ENCODE measurements at places on chromosomes 12 and 14.

DNA sequence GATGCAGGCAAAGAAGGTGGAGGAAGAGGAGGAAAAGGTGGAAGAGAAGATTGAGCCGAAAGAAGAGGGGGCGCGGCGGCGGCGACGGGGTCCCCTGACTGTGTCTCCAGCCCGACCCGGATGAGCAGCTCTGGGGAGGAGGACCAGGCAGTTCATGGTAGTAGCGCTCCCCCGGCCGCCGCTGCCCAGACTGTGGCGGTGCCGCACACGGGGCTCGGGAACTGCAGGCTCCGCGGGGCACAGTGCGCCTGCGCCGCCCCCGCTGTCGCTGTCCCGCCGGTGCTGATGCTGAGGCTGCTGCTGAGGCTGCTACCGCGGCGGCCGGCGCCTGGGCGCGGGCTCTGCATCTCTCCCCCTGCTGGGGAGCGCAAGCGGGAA is at the start of gene KCNH5:
TSS of gene KCNH5 (minus strand) at position 225 of the 378 bp plus-strand sequence. CDS start 272 bp downstream, outside the sequence.
- peak; percentile 3 for DNase-seq

DNA sequence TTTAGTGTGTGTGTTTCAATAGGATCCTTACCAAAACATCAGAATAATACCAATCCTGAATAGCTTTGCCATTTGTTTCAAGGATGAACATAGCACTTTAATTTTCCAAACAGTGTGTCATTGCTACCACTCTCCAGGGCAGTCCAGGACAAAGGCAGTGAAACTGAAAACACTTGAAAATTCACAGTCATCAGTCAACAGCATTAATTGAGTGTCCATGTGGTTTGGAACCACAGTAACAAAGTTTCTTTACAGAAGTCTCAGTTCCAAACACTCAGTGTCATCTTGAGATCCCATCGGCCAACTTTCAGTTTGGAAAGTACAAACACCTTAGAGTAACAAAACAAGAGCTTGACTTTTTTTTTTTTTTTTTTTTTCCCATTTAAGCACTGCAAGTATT is 228.4 kb upstream of the SOX5 start:
- no peak for DNase-seq

DNA sequence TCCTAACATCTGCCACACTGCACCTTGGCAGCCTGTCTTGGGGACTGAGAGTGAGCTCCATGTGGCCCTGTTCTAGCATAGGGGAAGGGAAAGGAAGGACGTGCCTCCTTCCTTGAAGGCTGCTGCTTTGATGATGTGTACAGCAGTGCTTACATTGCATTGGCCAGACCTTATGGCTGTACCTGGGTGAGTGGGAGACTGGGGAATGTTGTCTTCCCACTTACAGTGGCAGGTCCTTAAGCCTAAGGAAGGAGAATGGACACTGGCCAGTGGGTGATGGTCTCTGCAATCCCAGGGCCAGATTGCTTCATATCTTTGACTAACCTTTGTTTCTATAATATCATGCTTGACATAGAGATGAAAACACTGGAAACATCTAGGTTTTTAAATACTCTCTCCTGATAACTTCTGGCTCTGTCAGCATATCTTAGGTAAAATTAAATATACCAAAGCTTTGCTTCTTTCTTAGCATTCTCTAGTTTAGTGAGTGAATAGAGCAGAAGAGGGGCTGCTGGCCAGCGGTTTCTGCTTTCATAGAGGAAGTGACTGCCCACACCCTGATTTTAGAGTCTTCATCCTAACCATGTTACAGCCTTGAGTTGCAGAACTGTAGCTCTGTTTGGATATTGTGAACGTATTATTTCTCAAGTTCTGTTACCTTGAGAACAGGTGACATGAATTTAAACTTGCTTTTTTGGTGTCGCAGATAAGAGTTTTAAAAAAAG is 27.2 kb downstream of the KLC1 start:
- DNase-seq = no peak

GRCh38 chr14:91138511-91139359 is 24.9 kb downstream of the DGLUCY start:
- peak; percentile 61 for DNase-seq

DNA sequence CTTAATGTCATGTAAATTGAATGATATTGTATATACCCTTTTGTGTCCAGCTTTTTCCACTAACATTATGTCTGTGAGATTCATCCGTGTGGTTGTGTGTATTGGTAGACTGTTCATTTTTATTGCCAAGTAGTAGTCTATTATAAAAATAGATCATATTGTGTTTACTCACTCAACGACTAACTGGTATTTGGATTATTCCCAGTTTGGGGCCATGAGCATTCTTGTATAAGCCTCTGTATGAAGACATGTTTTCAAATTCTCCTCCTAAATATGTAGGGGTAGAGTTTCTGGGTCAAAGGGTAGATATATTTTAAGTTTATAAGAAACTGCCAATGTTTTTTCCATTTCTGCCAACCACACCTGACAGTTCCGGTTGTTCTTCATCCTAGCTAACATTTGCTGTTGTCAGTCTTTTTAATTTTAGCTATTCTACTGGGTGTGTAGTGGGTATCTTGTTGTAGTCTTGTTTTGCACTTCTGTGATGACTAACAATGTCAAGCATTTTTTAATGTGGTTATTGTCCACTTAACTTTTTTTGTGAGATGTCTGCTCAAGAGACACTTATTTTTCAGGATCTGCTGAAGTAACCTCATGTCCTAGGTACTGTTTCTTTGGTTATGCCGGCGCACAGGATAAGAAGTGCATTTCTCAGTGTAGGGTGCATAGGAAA is 93.2 kb downstream of the DACT1 start:
- DNase-seq = no peak

GRCh38 chr12:70319605-70320004 is 46.5 kb upstream of the KCNMB4 start:
- DNase-seq = no peak

DNA sequence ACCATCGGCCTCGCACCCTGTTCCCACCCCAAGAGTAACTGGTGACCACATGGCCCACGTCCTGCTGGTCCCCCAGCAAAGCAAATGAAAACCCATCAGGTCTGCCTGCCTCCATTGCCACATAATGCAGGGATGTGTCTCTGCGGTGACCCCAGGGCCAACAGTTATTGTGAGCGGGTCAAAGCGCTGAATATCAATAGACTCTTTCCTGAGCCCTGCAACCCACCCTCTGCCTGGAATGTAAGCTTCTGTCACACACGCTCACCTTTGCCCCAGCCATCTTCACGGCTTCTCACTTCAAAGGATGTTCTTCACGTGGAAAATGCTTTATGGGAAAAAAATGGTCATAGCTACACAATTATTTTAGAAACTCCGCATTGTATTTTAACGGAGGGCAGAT is 63.9 kb downstream of the FZD10 start:
- no peak for DNase-seq

- DNase-seq = no peak
Measured at GRCh38 chr12:87676731-87677130, 352.5 kb downstream of the C12orf50 start.

All from activated CD4-positive, alpha-beta T cell treated with anti-CD3 and anti-CD28 coated beads, Interleukin-2, amount 50 U/mL, for 48 hours (primary cell).